ENCODE measurements at places on chromosomes 12 and 14.

- no peak for DNase-seq
These were observed 20.3 kb upstream of the HSPB8 start for GRCh38 chr12:119158402-119158801.

DNA sequence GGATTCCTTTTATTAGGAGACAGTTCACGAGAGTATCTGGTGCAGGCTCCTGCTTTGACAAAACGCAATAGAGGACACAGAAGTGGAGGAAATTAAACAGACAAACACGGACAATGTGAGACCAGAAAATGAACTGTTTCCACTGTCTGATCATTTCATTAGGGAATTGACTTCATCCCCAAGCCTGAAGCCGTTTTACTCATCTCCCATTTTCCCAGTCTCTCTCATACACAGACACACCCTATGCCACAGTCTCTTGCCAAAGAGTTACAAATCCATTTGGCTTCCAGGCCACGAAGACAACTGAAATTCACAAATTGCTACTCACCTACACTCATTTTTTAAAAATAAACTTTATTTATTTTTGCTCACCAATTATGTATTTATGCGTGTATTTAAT is 1087.8 kb upstream of the TMEM132C start:
- no peak for DNase-seq

GRCh38 chr14:78566859-78567172 is 396.6 kb downstream of the NRXN3 start:
- no peak for DNase-seq

- DNase-seq, result no peak
These were observed 20.6 kb downstream of the NTS start for GRCh38 chr12:85894653-85895052.

GRCh38 chr14:54722791-54723432 is 156.0 kb downstream of the SAMD4A start:
- no peak for DNase-seq

DNA sequence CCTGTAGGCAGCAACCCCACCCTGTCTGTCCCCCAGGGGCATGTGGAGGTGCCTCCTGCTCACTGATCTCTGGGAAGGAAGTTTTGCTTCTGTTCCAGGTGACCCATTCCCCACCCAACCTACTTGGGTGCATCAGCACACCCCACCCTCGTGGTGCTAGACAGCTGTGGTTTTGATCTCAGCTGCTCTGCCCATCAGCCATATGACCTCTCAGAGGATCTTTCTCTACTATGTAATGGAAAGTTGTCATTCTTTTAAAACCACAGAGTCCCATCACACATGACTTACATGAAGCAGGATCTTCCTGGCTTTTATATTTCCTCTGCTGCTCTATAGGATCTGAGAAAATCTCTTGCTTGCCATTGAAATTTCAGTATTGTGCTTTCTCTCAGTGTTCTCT is 13.5 kb upstream of the KRT82 start:
- no peak for DNase-seq

Data from glutamatergic neuron (in vitro differentiated cells).